H9 (cell line): ENCODE measurements at places on chromosomes 3 and 15.

DNA sequence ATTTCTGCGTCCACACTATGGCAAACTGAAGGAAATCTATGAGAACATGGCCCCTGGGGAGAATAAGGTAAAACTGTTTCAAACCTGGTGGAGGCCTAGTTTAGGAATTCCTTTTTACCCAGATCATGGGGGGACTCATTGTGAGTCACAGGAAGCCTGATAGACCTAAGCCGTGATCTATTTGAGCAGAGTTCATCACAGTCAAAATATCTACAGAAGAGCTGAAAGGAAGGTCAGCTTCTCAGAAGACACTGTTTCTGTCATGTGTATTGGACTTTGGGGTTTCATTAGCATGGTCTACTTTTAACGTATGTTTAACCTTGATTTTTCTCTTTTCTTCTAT lies 1.3 kb downstream of the PSMD2 start:
- no peak for DNase-seq

GRCh38 chr3:12730506-12731242 lies 28.4 kb downstream of the TMEM40 start:
- DNase-seq = no peak

- DNase-seq = no peak
Observed at GRCh38 chr15:36761132-36761847, 181.9 kb downstream of the CDIN1 start.

DNA sequence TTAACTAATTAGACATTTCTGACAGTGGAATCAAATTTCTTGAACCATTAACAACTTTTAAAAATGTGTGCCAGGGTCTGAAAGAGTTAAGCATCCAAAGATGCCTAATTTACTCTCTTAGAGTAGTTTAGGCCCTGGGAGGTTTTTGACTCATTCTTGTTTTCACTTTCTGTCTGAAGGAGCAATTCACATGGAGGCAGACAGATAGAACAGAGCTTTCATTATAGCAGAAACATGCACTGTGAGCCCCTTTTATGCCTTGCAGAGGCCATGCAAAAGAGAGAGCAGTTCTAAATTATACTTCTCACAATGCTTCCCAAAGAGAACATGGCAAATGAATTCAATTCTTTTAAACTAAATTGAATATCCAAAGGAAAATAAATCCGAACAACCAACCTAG lies 554.8 kb downstream of the MFSD1 start:
- no peak for DNase-seq

DNA sequence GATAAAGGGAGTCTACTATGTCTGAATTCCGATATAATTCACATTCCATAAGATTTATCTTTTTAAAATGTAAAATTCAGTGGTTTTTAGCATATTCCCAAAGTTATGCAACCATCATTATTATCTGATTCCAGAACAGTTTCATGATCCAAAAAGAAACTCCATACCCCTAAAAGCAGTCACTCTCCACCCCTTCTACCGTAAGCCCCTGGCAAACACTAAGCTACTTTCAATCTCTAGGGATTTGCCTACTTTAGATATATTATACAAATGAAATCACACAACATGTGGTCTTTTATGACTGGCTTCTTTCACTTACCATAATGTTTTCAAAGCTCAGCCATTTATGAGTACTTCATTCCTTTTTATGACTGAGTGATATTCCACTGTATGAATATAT lies 65.6 kb downstream of the TMEM212 start:
- DNase-seq = no peak

GRCh38 chr15:35078221-35078915 lies 6.7 kb downstream of the NANOGP8 start:
- DNase-seq = peak; percentile 63

DNA sequence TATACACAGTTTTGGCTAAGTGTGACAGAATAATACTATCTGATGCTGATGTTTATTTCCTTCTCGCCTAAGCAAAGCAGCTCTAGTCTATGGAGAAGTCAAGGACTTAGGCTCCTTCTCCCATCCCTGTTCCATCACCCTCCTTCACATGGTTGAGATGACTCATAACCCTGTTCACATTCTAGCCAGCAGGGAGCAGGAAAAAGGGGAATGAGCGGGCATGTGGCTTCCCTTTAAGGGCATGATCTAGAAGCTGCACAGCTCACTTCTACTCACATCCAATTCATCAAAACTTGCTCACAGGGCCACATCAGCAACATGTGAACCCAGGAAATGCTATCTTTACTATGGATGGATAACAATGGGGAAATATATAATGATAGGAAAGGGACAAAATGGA lies 40.9 kb downstream of the CBLB start:
- DNase-seq = peak; percentile 41

GRCh38 chr15:81880314-81880713 lies 165.5 kb downstream of the MEX3B start:
- no peak for DNase-seq

DNA sequence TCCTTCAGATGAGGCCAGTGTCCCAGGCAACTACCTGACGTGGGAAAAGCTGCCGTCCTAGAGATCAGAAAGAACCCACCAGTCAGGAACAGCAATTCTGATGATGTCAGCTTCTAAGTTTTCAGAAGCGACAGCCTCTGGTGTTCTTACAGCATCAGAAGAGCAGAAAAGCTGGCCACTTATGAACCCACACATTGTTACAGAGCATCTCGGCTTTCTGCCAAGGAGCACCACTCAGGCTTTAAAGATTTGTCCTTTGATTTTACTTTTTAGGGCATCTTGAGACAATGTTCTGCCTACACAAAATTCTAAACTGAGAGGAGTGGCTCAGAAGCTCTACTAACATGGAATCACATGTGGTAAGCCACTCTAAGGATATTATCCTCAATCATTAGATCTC lies 49.7 kb upstream of the BOC start:
- DNase-seq = no peak

GRCh38 chr3:148600902-148601765 lies 96.6 kb upstream of the AGTR1 start:
- no peak for DNase-seq

DNA sequence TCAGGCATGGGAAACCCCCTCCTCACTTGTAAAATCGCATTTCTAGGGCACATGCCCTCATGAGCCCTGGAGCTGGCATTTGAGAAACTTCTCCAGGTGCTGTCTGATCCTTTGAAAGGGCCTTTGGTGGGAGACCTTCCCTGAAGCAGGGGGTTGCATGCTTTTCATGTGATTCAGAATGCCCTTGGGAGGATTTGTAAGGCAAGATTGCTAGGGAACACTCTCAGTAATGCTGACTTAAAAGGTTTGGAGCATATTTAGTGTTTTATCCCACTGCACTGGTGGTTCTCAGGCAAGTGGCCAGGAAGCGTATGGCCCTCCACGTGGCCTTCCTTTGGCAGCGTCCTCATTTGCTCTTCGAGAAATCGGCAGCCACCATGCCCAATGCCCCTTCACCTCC lies 164.1 kb downstream of the ARRDC4 start:
- DNase-seq = no peak

- no peak for DNase-seq
Observed at GRCh38 chr3:36743826-36744225, 20.5 kb downstream of the DCLK3 start.

DNA sequence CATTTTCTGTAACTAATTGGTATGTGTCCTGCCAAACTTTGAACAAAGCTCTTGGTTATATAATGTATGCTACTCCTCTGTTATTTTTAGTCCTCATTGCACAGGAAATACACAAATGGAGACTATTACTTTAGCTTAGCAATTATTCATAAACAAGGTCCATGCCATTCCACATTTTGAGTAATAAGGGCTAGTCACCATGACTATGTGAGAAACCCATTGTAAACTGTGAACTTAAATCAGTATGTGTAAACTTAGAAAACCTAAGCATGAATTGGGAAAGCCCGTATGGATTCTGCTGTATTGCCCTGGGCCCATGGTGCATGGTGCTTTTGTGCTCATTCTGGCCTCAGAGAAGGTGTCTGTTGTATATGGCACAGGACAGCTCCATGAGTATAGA lies 100.3 kb downstream of the HCN4 start:
- no peak for DNase-seq
